ENCODE measurements at places on chromosomes 1 and 21.

DNA sequence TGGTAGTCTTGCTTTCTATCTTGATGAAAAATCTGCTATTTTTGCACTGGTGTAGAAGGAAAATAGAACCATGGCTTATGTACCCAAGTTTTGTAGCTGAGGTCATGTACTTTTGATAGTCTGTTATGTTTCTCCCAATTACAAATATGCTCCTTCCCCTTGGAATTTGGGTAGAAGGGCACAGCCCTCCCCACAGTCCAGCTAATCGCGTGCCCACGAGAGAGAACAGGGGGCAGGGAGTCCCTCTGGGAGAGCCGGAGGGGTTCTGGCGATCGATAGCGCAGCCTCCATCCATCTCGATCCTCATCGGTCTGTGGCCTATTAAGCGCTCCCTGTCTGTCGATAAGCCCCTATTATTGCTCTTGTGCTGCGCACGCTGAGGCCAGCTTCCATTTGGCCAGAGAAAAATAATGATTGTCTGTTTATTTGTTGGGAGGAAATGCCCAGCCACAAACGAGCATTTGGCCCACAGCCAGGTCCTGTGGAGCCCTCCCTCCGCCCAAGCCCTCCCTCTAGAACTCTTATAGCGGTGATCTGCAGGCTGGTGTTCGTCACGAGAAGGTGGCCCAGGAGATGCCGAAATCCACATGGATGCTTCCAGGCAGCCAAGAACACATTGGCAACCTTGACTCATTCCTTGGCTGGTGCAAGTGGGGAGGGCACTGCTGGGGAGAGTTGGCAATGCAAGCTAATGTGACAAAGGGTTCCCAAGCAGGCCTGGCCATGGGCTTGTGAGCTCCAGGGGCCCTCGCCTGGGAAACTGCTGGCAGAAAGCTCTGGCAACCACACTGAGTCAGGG is 134.7 kb upstream of the TNR start:
- peak; percentile 13 for DNase-seq

DNA sequence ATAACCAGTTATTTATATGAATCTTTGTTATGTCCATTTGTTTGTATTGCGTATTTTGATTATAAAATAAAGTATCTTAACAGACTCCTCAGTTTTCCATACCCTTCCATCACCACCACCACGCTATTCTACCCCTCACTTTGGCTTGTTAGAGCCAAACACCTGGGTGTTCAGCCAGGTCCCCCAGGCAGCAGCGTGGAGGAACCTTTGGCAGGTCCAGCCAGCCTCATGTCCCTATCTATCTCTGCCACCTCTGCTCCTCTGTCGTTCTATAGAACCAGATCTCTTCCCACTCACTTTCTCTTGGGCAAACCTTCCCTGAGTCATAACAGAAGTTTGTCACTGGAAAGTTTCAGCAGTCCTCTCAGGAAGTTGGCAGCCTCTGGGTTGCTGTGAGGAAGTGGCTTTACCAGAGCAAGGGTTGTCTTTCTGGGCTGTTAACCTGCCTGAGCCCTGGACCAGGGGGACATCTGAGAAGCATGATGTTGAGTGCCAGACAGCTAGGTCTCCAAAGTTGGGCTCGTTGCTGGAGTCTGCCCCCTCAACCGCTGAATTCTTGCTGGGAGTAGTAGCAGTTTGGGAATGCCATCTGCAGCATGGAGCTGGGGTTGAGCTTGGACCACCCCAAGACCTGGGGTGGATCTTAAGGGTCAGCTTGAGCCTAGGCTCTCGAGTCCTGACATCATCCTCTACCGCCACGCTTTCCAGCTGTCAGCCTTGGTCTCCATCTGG is 996 bp upstream of the SH3BGRL3 start:
- no peak for DNase-seq

GRCh38 chr1:3759796-3760195 is 7.5 kb downstream of the CCDC27 start:
- no peak for DNase-seq

GRCh38 chr1:168112673-168113305 is 23.9 kb downstream of the GPR161 start:
- no peak for DNase-seq

DNA sequence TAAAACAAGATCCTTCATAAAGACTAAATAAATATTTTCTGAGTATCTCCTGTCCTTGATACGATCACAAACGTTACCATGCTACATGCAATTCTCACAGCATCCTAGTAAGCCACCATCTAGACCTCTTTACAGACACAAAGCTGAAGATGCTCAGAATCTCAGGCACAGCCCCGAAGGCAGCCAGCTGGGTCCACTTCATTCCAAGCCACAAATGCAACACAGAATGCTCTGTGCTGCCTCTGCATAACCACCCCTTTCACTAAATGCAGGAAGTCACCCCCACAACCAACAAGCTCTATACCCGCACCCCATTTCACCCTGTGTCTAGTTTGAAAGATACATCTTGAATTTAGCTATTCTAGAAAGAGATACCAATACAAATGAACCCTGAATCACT is 12.9 kb downstream of the RCAN1 start:
- no peak for DNase-seq

GRCh38 chr1:14570514-14570913 is 28.0 kb upstream of the KAZN start:
- no peak for DNase-seq

DNA sequence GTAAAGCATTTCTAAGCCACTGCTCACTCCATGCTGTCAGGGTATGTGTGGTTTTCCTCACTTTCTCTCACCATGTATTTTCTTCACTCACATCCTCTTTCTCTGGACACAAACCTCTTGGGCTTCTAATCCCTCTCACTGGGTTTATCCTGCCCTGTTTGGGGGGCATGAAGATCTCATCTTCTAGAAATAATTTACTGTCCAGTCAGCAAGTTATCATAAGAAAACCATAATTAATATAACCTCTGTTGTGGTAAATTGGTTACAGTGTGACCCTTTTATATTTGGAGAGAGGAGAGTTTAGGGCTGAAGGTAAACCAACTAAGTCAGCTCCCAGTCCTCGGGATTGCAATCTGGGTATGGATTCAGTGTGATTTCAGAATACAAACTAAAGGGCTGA is 213.8 kb upstream of the PROX1 start:
- DNase-seq, result no peak

DNA sequence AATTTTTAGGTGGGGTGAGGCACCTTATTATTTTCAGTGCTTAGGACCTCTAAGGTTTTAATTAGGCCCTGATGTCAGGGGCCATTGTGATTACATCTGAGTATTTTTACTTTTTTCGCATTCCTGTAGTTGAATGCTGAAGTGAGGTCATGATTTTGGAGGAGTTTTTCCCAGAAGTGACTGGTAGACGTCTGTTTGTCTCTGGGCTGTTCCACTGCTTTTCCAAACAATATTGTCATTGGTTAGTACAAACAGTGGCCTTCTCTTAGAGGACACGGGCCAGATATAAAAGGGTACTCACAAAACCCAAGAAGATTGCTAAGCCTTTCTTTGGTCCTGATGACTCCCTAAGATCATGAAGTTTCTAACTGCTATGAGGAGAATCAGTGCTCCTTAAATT is 7.6 kb upstream of the RASAL2 start:
- no peak for DNase-seq

DNA sequence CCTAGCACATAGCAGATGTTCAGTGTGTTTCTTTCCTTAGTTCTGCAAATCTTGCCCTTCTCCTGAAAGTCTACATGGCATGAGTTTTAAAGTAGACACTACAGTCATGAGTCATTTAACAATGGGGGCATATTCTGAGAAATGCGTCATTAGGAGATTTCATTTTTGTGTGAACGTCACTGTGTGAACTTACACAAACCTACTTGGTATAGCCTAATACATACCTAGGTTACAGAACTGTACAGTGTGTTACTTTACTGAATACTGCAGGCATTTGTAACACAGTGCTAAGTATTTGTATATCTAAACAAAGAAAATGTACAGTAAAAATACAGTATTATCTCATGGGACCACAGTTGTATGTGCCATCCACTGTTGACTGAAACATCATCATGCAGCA is 10.0 kb downstream of the TTF2 start:
- DNase-seq, result no peak

- no peak for DNase-seq
Observed at GRCh38 chr21:28445141-28445830, 547.4 kb downstream of the LTN1 start.

GRCh38 chr1:201946224-201946908 is at the start of gene LMOD1:
LMOD1 (minus strand) TSS chr1:201946548; CDS start chr1:201946340, 208 bp downstream.
- DNase-seq, result peak; percentile 37

DNA sequence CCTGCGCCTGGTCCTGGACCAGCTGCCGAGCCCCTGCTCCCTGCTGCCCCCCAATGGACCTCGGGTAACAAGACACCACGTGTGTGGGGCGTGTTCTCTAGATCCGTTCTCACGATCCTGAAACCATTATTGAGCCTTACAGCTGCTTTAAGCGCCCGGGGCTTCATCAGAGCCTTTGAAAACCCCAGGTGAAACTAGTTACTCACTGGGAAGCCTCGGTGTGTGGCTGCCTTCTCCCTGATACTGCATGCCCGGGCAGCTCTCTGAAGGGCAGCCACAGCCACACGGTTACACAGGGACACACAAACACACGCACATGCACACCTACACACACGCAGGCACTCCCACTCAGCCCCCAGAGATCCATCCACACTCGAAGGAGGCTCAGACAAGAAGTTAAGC is 5.3 kb downstream of the HES2 start:
- DNase-seq, result no peak

DNA sequence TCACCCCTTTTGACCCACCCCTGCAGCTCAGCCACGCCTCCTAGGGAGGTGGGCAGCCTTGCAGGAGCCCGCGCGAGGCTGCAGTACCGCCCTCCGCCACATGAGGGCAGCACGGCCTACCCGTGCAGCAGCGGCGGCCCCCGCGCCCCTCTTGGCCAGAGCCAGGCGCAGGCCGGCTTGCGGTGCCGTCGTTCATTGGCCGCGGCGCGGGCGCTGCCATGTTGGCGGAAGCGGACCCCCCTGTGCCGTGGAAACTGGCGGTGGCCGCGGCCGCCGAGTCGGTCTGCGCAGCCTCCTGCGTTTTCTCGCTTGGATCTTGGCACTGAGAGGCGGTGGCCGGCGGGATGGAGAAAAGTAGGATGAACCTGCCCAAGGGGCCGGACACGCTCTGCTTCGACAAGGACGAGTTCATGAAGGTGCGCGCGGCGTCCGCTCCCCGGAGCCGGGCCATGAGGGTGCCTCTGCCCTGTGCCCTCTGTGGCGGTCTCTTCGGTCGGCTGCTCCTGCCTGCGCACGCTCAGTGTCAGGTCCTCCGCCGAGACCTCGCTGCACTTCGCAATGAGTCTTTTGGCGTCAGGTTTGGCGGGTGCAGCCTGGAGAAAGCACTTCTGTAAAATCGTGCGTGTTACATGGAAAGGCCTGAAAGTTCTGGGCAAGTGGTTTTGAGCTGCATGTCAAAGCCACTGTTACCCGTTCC is at the start of gene COG2:
TSS of gene COG2 (plus strand) at position 219 of the 697 bp plus-strand sequence. CDS start at position 345, 126 bp downstream.
- DNase-seq, result peak; percentile 91

DNA sequence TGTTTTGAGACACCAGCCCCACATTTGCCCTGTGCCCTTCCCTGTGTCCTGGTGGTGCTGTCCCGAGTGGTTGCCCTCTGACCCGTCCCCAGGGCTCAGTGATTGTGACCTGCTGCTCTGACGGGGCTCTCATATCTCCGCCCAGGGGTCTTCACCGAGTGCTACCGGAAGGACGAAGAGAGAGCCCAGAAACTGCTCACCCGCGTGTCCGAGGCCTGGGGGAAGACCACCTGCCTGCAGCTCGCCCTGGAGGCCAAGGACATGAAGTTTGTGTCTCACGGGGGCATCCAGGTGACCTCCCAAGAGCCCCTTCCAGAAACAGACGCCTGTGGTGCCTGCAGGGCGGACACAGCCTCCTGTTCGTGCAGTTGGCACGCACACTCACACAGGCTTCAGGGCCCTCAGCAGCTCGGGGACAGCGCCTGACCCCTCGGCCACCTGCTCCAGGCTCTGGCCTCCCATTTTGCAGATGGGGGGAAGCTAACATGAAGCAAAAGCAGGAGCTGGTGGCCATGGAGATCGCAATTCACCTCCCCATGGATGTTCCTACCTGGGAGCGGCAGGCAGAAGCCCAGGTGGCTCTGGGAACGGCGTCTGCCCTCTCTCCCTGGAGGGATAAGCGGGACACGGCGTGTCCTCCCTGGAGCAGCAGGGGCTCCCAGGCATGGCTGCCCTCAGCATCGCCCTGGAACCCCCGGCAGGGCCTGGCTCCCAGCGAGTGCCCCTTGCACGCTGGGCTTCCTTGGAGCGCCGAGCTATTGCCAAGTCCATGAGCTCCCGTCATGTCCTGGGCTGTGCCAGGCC is 45.9 kb downstream of the TRPM2 start:
- DNase-seq, result no peak

DNA sequence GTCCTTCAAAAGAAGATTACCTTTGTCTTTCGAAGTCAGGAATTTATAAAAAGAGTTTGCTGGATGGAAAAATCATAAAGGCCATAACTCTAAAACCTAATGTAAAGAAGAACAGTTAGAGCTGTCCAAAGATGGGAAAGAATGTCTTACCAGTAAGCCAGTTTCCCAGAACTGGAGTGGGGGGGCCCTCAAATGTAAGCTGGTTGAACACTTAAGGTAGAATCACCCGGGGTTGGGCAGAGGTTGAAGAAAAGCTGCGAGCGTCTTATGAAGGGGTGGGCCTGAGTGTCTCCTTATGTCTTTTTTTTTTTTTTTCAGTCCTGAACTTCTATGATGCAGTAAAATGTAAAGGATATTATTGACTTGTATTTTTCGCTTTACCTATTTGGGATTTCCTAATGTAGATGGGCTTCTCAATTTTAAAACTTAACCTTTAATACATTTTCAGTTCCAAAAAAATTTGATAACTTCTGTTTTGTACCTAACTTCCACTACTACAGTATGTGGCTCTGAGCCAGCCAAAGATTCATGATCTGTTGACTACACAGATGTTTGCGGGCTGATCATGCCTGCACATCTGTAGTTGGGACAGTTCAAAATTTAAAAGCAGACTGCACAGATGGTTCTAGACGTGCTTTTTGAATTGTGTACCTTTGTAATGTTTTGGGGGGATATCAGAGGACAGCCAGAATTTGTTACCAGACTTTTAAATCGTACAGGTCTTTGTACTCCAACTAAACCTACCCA is 43.6 kb downstream of the NFYC start:
- no peak for DNase-seq

- DNase-seq, result no peak
Observed at GRCh38 chr1:80629304-80629837, 1171.4 kb upstream of the ADGRL2 start.

- no peak for DNase-seq
Observed at GRCh38 chr1:226722901-226723656, 16.0 kb downstream of the ITPKB start.

- no peak for DNase-seq
Observed at GRCh38 chr1:91948501-91949355, 473 bp upstream of the BRDT start.

DNA sequence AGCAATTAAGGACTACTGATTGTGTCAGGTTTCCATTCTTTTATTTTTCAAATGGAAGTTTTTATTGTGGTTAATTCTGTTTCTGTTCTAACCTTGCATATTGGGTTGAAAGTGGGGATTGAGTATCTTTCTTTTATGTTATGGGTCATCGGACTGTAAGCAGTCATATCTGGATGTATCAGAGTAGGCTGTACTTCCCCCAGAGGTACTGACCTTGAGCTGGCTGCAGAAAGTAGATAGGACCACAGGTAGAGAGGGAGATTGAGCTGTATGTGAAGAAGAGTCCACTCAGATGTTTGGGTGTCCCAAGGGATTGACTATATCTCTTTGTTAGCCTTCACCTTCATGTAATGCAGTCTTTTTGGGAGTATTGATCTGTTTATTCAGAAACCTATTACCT is 20.5 kb upstream of the ALG14 start:
- no peak for DNase-seq

- no peak for DNase-seq
Observed at GRCh38 chr1:239896980-239897379, 194.7 kb upstream of the FMN2 start.

- DNase-seq, result no peak
Observed at GRCh38 chr1:109850194-109850593, 60.5 kb upstream of the CSF1 start.
